Karpas-422 (cell line): ENCODE measurements at places on chromosomes 2 and 18. TPM values are rescaled to one million over a fixed set of nuclear protein-coding genes. Genes with fewer than 3 reads are reported as not detected.

DNA sequence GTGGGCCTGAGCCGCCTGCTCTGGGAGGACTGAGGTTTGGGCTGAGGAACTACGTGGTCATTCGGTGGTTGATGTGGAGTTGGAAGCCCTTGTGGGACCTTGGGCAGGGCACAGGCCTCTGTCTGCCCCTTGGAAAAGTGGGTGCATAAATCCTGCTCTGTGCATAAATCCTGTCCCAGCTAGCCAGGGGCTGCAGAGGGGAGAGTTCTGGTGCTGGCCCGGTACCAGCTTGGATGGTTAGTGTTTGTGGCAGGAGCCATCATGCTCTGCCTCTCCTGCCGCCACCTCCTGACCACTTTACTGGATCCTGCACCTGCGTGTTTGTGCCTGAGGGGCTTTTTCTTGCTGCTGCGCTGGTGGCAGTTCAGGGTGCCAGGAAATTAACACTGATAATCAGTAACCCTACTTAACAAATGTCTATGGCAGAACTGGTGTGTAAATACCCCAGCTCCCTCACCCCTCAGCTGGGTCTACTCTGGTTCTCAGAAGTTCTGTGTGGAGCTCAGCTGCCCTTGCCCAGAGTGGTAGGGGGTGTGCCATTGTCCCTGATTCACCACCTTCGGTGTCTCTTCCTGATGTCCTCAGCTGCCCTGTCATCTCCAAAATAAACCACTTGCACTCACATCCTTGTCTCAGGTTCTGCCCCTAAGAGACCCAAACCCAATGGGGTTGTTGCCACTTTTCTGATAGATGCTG lies 156.8 kb downstream of the GLI2 start:
- H3K4me3 ChIP-seq: no peak overlapping the region
- no peak overlapping the region for H3K27ac ChIP-seq
- no peak for DNase-seq
- H3K27me3 ChIP-seq: no peaks in the 10 kb centered on the region
- no peaks in the 10 kb centered on the region for H3K36me3 ChIP-seq

DNA sequence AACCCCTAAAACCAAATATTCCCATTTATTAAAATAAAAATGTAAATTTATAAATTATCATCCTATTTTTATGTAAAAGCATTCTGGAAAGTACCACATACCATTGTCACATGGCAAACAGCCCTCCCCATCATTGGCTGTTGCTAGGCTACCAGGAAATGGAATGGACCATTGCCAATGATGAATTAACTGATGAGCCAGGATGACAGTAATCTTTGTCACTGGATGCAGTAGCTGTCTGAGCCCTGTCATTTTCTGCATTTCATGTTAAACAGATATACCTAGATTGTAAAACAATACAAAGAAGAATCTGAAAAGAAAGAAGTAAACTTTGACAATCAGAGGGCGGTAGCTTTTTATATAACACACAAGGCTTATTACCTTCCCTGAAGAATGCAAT lies 641.4 kb downstream of the BCL11A start:
- no peaks in the 10 kb centered on the region for H3K27me3 ChIP-seq
- H3K36me3 ChIP-seq: no peaks in the 10 kb centered on the region
- H3K27ac ChIP-seq: no peak overlapping the region
- no peak for DNase-seq
- H3K4me1 ChIP-seq: no peaks in the 10 kb centered on the region

- H3K27me3 ChIP-seq: no peaks in the 10 kb centered on the region
- H3K36me3 ChIP-seq: no peaks in the 10 kb centered on the region
- peaks cover 26% of the 10 kb centered on the region for H3K4me1 ChIP-seq
- 0 out of 2 replicates have a peak overlapping the region, but pooled peaks have one; percentile 35 for H3K27ac ChIP-seq
- no peak overlapping the region for H3K4me3 ChIP-seq
Observed at GRCh38 chr2:196219671-196220070, 48.3 kb upstream of the STK17B start.

Gene NXPH2
- not detected in 2 replicates for total RNA-seq

GRCh38 chr2:240347949-240348500 lies 87.4 kb upstream of the GPC1 start:
- H3K27ac ChIP-seq: no peak overlapping the region
- no peak for DNase-seq
- no peaks in the 10 kb centered on the region for H3K36me3 ChIP-seq
- H3K4me3 ChIP-seq: no peak overlapping the region

Gene DNAJC10
- 187 and 199 TPM in 2 replicates for total RNA-seq

GRCh38 chr2:229104025-229104424 lies 167.1 kb downstream of the PID1 start:
- no peak overlapping the region for H3K4me3 ChIP-seq
- no peaks in the 10 kb centered on the region for H3K36me3 ChIP-seq
- H3K27me3 ChIP-seq: no peaks in the 10 kb centered on the region
- H3K27ac ChIP-seq: no peak overlapping the region
